Fibroblast of lung (primary cell): ENCODE measurements at places on chromosomes 11 and 22.
A peak's percentile ranks its signal among the peaks of the same experiment; 100 is the strongest.

GRCh38 chr22:32880061-32880460, 78.6 kb downstream of the TIMP3 start:
- DNase-seq: peak; percentile 64

DNA sequence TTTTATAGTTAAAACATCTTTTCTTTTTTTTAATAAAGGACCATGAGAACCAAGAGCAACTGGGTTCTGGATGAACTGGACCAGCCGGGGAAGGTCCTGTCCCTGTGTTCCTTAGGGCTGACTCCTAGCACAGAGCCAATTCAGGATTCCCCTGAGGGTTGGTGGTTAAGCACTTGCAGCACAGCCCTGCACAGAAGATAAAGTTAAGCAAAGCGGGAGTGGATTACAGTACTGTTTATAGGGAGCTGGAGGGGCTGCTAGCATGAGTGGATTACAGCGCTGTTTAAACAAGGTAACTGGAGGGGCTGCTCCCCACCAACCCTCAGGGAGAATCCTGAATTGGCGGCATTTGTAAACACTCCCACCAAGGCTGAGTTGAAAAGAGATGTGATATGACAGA, 90.6 kb downstream of the CELSR1 start:
- no peak for DNase-seq

- DNase-seq: no peak
Measured at GRCh38 chr11:119126675-119127268, 5.4 kb downstream of the HINFP start.

DNA sequence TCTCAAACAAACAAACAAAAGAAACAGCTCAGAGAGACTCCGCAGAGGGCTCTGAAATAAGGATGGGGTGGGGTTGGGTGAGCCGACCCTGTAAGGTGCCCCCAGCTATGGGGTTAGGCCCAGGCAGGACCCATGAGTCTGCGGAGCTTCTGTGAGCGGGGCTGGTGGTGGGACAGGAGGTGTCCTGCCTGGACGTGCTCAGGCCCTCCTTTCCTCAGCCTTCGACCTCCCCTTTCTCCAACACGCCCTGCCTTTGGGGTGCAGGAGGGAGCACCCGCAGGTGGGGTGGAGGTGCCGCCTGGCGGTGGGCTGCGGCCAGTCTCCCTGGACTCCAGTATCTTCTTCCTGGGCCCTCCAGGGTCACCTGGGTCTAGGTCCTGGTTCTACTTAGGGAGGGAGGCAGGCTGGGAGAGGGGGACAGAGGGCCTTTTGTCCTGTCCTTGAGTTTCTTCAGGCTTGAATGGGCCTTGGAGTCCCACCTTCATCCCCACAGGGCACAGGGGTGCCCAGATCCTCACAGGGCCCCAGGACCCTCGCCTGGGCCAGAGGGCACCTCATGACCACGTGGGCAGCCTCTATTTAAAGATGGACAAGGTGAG, 12.3 kb downstream of the PRR33 start:
- DNase-seq: no peak

- DNase-seq: no peak
Measured at GRCh38 chr22:30685178-30685577, 9.5 kb upstream of the OSBP2 start.

DNA sequence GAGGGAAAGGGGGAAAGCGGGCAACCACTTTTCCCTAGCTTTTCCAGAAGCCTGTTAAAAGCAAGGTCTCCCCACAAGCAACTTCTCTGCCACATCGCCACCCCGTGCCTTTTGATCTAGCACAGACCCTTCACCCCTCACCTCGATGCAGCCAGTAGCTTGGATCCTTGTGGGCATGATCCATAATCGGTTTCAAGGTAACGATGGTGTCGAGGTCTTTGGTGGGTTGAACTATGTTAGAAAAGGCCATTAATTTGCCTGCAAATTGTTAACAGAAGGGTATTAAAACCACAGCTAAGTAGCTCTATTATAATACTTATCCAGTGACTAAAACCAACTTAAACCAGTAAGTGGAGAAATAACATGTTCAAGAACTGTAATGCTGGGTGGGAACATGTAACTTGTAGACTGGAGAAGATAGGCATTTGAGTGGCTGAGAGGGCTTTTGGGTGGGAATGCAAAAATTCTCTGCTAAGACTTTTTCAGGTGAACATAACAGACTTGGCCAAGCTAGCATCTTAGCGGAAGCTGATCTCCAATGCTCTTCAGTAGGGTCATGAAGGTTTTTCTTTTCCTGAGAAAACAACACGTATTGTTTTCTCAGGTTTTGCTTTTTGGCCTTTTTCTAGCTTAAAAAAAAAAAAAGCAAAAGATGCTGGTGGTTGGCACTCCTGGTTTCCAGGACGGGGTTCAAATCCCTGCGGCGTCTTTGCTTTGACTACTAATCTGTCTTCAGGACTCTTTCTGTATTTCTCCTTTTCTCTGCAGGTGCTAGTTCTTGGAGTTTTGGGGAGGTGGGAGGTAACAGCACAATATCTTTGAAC, 6.8 kb downstream of the MALAT1 start:
- peak; percentile 34 for DNase-seq

GRCh38 chr11:6025056-6025455, 5.5 kb downstream of the OR56A1 start:
- DNase-seq: no peak

GRCh38 chr11:64007160-64007628, 21.0 kb downstream of the OTUB1 start:
- DNase-seq: peak; percentile 22

- DNase-seq: no peak
Measured at GRCh38 chr22:39500101-39500500, 2.0 kb upstream of the MIEF1 start.

- peak; percentile 56 for DNase-seq
Measured at GRCh38 chr11:36475192-36475591, 34.9 kb downstream of the TRAF6 start.

- DNase-seq: peak; percentile 86
Measured at GRCh38 chr11:125990244-125990643, 44.4 kb downstream of the VSIG10L2 start.

DNA sequence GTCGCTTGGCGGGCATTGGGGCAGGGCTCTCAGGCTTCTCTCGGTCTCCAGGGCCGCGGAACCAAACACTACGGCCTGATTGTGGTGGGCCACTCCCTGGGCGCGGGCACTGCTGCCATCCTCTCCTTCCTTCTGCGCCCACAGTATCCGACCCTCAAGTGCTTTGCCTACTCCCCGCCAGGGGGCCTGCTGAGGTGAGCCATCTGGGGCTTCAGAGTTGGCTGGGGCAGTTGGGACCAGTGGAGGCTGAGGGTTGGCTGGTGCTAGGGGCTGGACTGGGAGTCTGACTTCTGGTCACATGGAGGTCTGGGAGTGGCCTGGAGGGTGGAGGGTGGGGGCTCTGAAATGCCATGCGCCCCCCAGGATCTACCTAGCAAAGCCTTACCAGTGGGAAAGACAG, 15.3 kb upstream of the MYRF start:
- no peak for DNase-seq

DNA sequence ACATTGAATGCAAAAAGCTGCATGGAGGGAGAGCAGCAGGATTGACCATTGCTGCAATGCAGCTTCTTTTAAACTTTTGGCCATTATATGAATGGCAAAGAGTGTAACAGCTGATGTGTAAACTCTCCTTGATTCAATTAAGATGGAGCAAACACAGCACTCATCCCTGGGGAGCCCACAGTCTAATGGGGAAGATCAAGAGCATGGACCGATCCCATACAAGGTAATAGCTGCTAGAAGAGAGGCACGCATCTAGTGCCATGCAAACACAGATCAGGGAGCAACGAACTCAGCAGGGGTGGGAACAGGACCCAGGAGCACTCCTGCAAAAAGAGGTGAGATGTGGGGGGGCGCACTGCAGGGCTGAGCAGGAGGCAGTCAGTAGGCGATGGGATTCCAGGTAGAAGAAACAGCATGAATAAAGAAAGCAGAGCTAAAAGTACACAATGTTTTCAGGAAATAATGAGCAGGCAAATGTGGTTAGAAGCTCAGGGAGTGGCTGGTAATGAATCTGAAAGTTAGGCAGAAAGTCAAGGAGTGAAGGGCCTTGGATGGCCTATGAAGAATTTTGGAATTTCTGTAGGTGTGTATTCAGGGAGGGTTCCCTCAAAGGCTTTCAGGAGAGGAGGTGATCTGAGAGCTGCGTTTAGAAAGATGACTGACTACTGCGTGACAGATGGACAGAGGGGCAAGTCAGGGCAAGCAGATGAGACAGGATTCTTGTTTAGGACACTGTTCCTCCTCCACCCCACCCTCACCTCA, 17.2 kb upstream of the BMAL1 start:
- DNase-seq: peak; percentile 23

- DNase-seq: no peak
Measured at GRCh38 chr22:19805821-19806212, 45.2 kb downstream of the TBX1 start.

DNA sequence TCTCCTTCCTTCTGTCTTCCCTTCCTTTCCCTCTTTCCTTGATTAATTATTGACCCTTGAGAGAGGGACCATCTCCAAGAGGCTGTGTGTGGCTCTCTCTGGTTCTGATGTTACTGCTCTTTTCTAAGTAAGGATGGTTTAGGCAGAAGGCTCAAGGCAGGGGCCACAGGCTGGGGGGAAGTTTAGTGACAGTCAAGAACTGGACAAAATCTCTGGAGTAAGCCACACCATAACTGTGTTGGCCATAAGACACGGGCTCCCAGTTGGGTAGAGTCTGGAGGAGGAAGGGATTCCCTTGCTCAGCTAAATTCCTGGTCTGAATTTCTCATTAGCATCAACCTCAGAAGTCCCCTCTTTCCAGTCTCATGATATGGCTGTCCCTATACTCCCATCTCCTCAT, 74.7 kb downstream of the BUD13 start:
- DNase-seq: no peak

GRCh38 chr11:133123366-133123765, 408.9 kb downstream of the OPCML start:
- DNase-seq: no peak

DNA sequence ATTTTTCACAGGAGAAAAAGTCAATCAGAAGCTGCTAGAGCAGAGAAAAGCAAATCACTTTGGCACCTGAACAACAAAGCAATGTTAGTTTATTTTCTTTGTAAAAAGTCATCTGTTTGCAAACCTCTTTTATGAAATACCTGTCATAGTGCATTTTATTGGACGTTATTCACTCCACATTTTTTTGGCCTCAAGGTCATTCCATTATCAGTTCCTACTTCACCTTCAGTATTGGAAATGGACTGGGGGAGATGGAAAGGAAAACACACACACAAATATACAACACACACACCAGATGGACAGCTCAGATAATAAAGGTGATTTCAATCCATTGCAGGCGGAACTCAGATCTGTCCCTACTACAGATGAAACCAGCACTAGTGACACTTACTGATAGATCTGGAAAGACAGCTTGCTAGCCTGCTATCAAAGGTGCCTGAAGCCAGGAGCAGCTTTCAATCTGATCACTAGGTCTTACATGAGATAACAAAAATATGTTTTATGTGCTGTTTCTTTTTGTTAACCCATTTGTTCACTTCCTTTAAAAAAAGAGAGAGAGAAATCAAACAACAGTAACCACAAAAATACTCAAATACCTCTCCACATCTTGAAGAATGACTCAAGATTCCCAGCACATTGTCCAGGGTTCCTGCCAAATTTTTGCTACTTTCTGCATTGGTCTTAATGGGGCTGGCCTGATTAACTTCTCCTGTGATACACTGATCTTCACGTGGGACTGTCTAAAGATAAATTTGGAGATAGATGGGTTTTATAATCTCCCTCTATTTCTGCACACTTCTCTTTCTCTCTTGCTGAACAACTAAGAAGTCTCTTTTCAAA, 844.3 kb upstream of the TENM4 start:
- DNase-seq: peak; percentile 84

DNA sequence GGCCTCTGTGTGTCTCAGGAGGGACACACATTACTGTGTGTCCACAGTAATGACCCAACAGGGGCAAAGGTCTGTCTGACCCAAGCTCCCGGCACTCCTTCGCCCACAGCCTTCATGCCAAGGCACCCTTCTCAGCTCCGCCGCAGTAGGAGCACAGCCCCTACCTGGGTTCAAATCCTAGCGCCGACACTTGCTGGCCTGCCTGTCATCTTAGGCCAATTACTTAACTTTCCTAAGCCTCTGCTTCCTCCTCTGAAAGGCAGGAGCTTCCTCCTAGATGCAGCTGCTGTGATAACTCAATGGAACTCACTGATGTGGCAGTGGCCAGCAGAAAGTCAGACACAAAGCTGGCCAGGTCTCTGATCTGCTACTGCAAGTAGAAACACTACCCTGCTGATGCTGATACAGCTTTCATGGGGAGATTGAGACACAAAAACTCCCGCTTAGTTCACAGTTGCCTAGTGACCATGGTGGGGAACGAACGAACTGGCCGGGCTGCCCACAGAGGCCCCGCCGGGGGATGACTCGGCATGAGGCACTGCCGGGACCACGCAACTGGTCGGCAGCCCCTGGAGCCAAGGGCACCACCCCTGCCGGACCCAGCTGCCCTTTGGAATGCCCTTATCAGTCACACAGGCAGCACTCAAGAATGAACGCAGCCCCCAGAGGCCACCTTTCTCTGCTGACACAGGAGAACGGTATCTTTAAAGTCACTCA, 8.1 kb downstream of the EHD1 start:
- DNase-seq: peak; percentile 66

GRCh38 chr11:33884601-33885000, 7.3 kb downstream of the LMO2 start:
- DNase-seq: no peak

DNA sequence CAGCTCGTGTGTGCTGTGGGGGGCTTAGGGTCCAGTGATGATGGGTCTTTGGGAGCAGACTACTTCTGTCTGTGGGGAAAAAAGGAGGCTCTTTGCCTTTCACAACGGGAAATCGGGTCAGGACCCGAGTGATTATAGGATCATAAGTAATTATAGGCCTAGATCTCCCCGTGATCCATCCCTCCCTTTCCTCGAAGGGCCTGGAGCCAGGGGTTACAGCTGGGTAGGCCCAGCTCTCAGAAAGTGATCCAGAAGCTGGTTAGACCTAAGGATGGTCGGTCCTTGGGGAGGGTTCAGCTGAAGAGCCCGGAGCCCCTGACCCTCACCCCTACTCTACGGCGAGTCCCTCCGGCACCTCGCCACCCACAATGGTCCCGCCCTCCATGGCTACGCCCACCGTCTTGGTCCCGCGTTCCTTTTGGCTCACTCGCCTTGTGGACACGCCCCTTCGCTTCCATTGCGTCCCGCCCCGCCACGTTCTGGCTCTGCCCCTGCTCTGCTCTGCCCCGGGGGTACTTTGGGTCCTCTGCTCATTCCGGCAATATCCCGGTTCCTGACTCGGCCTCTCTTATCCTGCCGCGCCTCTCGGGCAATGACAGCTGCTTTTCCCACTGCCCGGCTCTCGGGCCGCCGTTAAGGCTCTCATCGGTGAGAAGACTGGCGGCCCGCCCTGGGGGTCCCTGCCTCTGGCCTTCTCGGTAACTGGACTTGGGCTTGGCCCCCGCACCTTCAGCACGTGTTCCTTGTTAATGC, 5.0 kb downstream of the IGSF22 start:
- DNase-seq: peak; percentile 57

DNA sequence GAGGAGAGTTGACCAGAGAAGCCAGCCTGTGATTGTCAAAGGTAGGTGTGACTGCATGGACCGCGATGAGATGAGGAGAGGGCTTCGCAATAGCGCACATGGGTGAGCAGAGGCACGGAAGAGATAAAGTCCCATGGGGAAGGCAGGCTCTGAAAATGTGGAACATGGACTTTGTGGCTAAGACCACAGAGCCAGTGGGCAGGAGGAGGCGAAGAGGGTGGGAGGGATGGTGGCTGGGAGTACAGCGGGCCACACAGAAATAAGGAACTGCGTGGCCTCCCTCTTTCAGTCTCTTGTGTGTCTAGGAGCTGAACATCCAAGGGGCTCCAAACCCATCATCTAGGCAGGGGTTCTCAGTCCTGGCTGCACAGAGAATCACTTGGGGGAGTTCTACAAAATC, 98.6 kb downstream of the TENM4 start:
- no peak for DNase-seq

- peak; percentile 65 for DNase-seq
Measured at GRCh38 chr11:17277024-17277584, 565 bp downstream of the NUCB2 start.
